Amygdala (tissue), 56 donors: ENCODE measurements at places on chromosomes 7 and 10.

DNA sequence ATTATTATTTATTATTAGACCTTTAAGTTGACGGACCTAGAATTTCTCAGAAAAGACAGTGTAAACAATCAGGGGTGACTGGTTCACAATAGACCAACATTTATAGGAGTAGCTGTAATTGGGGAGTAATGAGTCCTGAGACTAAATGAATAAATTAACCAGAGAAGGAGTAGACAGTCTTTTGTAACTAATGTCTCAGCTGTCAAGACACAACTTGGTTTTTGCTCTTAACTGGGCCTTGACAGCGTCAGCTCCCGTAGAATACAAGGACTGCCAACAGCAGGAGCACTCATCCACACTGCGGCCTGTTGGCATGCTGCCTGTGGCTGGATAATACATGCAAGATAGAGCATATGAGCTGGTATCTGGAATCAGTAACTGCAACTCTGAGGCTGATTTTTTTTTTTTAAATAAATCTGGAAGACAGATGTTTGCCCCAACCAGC, 123.9 kb downstream of the CACNA2D1 start:
- DNase-seq: peak; percentile 46

GRCh38 chr10:119447421-119447820, 95.1 kb downstream of the RGS10 start:
- DNase-seq: no peak

DNA sequence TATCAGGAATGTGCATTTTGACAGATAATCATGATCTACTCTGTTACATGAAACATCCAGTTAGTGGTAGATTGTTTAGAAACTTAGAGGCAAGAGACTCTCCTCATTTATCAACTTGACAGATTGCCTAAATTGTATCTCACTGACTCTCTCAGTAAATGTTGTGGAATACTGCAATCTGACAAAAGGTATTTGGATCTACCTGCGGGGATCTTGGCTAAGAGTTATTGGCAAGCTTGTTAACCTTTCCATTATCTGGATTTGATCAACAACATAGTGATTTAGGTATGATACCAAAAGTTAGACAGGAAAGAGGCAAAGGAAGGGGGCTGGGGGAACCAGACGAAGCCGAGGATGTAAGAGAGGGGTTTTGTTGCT, 2.0 kb downstream of the VSTM2A start:
- no peak for DNase-seq

GRCh38 chr10:127836176-127836575, 56.6 kb downstream of the CLRN3 start:
- no peak for DNase-seq

DNA sequence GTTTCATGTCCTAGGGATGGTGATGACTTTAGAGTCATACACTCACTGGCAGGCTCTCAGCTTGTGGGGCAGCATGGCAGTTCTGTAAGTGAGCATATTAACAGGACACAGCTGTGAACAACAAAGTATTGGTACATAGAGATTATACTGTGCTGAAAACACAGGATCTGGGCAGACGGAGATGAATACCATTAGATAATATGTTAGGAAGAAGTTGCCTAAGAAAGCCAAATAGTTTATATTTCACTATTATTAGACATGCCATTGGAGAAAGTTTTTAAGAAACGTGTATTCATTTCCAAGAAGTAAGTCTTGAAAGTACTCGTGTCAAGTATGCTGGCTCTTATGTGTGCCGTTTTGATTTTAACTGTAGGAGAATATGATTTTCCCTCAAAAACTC, 274.5 kb downstream of the INHBA start:
- DNase-seq: no peak

- DNase-seq: no peak
Measured at GRCh38 chr7:28533731-28534531, 121.6 kb downstream of the CREB5 start.

DNA sequence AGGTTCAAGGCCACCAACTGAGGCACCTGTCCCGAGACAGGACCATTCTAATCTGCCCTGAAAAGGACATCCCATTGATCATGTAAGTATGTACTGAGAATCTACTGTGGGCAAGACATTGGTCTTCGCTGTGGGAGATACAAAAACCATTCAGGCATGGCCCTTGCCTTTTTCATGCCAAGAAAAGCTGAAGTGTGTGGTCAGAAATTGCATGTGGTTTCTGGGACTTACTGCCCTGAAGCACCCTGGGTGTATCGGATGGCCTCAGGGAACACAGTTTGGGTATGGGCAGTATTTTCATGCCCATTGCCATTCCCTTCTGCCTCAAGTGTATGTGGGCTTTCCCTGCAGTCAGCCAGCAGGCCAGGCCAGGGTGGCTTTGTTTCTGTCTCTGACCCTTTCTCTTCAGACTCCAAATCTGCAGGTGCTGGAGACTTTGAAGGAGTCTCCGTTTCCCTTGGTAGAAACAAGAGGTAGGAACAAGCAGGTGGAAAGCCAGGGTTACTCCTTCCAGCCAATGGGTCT, 285.7 kb downstream of the ZEB1 start:
- DNase-seq: no peak

DNA sequence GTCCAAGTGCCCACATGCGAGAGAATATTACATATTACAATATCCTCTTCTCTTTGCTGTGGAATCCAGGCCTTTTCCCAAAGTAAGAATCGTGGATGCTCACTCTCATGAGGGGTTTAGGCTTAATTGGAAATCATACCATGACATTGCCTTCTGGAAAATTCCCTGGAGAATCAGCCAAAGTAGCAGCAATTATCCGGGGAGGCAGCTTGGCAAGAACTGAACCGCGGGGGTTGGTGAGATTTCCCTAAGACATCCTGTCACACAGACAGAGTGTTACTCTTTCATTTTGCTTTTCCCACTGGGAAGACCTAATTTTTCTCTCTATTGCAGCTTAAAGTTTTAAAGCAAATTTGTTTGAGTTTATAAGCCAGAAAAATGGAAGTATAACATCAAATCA, 463.6 kb upstream of the DPP6 start:
- no peak for DNase-seq

- no peak for DNase-seq
Measured at GRCh38 chr7:128347647-128348097, 4.0 kb upstream of the RBM28 start.

GRCh38 chr10:91536111-91536510, 96.8 kb downstream of the PPP1R3C start:
- no peak for DNase-seq

DNA sequence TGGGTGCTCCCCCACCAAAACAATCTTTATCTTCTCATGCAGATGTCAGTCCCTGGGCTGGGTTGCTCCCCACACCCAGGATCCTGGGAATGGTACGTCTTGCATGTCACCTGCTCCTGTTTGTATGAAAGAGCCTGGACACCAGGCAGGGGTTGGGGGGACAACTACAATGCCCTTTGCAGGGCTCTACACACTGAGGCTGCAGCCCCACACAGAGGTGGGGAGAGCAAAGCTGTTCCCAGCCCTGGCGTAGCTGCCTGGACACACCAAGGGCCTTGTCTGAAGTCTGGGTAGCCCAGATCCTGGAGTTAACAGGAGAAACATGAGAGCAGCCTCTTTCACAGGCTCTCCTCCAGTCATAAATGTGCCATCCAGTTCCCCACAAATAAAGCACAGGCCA, 61.2 kb upstream of the TMEM72 start:
- no peak for DNase-seq

- no peak for DNase-seq
Measured at GRCh38 chr10:1635340-1635739, 102.0 kb downstream of the ADARB2 start.

GRCh38 chr10:93075369-93076221, 1.9 kb downstream of the CYP26A1 start:
- no peak for DNase-seq

DNA sequence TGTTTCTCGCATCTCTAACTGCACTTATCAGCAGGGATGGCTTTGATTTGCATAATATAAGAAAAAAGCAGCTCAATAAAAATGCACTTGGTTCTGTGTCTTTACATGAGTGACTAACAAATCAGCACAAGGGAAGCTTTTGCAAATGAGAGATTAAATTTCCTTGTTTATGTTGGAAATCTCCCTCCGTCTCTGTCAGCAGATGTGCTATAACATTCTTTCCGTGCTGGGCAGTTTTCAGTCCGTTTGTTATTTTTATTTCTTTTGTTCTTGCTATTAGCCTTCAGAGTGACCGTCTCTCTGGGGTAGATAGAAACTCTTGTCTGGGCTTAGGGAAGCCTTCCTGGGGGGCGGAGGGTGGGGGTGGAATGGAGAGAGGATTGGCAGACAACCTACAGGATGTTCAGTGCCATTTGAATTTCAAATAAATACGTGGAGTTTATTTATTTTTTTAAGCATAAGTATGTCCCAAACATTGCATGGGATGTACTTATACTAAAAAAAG, 96.0 kb downstream of the GATA3 start:
- no peak for DNase-seq

- no peak for DNase-seq
Measured at GRCh38 chr7:41861642-41862041, 158.8 kb upstream of the INHBA start.

DNA sequence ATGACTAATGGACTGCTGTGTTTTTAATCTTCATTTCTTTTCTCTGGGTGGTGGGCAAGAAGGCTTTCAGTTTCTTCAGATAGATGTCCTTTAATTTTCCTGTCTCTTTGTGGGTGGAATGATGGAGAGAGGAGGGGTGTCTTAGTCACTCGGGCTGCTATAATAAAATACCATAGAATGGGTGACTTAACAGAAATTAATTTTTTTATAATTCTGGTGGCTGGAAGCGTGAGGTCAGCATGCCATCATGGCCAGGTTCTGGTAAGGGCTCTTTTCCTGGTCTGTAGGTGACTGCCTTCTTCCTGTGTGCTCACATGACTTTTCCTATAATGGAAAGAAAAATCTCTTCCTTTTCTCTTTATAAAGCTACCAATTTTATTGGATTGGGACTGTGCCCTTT, 6.3 kb downstream of the RSBN1L start:
- DNase-seq: no peak

- DNase-seq: no peak
Measured at GRCh38 chr7:83547526-83547925, 101.4 kb downstream of the SEMA3E start.

DNA sequence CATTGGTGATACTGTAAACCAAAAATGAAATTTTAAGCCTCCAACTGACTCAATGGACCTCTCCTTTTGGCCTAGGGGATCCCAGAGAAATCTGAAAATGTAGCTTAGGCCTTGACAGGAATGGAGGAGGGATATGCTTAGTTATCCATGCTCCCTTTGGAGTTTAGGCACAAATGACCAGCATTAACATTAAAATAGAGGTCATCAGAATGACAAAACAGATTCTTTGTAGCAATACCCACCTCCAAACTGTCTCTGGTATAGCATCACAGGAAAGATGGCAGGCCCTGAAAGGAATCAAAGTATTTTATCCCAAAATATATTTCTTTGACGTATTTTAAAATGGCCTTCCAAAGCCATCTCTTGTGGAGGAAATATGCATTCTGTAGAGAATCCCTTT, 39.1 kb upstream of the LRRN3 start:
- no peak for DNase-seq

DNA sequence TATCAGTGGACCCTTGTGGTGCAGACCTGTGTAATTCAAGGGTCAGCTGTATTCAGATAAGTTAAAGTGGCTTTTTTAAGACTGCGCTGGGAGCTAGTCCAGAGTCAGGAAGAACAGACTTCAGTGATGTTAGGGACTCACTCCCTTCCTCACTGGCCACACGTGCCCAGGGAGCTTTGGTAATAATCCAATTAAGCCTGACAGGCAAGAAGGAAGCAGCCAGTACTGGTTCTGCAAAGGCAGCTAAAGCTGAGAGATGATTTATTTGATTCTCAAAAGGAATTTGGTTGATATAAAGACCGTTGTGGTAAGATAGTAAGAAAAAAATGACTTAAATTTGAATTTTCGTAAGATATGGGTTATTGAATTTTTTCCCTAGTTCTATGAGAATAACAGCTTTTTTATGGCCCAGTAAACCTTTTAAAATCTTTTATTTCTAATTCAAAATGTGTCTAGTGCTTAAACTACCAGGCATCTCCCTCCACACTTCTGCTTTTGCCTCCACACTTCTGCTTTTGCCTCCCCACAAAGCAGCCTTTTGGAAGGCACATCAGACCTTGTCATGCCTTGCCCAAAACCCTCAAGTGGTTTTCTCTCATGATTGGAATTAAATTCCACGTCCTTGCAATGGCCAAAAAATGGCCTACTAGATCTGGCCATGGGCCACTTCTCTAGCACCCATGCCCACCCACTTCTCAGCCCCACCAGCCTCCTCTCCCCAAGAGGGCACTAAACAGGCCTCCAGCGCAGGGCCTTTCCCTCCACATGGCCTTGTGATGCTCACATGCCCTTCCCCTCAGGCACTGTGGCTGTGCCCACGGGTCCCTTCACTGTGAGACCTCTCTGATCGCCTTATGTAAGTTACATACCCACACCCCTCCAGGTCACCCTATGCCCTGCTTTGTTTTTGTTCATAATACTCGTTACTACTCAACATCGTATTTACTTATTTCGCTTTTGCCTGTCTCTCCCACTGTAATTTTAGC, 92.5 kb downstream of the POU6F2 start:
- DNase-seq: no peak

DNA sequence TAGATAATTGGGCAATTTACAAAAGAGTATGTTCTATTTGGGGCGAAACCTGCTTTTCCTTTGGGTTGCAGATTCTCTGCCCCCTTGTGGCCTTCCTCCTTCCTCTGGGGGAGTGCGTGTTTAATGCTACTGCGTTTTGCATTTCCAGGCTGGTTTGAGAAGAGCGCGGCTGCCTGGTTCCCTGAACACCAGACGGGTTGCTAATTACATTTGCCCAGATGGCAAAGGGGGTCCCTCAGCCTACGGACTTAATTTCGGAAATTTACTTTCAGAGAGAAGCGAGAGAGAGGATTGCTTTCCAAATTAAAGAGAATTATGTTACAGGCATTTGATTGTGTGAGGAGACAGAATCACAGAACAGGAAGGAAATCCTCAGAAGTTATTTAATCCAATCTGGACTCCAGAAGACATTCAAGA, 91.9 kb upstream of the JAZF1 start:
- DNase-seq: peak; percentile 4

DNA sequence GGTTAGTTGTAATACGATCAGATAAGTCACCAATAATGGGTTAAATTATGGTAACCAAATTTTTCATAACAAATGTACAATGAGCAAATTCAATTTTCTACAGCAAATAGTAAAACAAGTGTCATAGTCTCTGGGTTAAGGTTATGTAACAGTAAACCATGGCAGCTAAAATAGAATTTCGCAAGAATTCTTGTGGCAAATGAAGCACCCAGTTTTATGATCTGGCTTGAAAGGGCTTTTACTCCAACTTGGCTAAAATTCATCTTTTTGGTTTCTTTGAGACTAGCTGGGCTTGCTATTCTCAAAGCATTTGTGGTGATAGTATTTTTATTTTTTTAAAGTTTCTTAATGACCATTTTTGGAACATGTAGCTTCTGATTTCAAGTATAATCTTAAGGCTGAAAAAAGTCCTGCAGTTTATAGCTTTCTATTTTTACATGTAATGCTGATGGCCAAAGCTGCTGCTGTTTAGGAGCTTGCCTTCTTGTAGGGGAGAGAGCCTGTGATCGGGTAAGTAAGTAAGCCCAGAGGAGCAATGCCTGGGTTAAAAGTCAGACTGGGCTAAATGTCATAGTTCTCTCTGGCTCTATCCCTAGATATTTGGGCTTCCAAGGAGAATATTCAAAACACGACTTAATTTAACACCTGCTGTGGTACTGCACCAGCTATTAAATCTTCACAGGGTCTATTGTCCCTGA, 55.5 kb upstream of the SYPL1 start:
- no peak for DNase-seq
